Thoracic aorta (tissue), 2 donors: ENCODE measurements at places on chromosomes 3 and 15. TPM values are rescaled to one million over a fixed set of nuclear protein-coding genes. Genes with fewer than 3 reads are reported as not detected.

PATL2 gene
- 1.3 TPM for total RNA-seq

DPPA2 gene
- total RNA-seq = not detected

HTR3E gene
- total RNA-seq = not detected

DNA sequence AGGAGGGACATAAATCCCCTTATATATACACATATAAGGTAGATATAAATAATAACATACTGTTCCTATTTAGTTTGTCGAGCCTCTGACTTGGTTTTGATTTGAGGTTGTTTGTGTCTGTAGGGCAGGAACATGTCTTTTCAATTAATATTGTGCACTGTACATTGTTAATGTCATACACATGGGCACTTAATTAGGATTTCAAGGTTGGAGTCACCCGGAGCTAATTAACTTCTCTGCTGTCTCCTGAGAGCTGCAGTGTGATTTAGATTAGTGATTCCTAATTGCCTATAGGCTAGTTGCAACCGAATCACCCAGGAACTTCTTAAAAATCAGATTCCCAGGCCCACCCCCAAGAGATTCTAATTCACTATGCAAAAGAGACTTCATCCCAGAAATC lies 50.4 kb upstream of the FILIP1L start:
- no peak for DNase-seq

ZMYND10 gene
- not detected for total RNA-seq

GRCh38 chr15:78389738-78390137 lies 48.3 kb upstream of the IREB2 start:
- no peak for DNase-seq

AAGAB gene
- 26.7 TPM for total RNA-seq

- DNase-seq = no peak
These were observed 60.4 kb upstream of the POU1F1 start for GRCh38 chr3:87336761-87337160.
